ENCODE measurements at places on chromosomes 4 and X. TPM values are rescaled to one million over a fixed set of nuclear protein-coding genes. Genes with fewer than 3 reads are reported as not detected.

DNA sequence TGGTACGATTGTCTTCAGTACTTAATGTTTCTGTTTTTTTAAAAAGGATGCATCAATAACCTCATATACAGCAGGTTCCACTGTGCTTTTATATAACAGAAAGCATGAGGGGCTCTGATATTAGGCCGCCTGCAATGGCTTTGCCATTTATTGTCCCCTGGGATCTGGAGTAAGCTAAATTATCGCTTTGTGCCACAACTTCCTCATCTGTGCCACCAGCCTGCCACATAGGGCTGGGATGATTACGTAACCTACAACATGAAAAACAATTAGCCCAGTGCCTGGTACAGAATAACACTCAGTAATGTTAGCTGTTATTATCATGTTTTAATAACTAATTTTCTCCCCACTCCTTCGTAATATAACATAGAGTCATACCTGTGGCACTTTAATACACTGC, 65.5 kb upstream of the TRIM2 start:
- no peak for DNase-seq

CDX4 gene
- not detected for total RNA-seq

SATL1 gene
- not detected for total RNA-seq

GRCh38 chr4:145099653-145100052, 1.5 kb downstream of the ABCE1 start:
- DNase-seq = no peak

GRCh38 chr4:76708971-76709771, 188.8 kb downstream of the SOWAHB start:
- no peak for DNase-seq

CYP2U1 gene
- total RNA-seq = 20.1 TPM

- peak; percentile 65 for DNase-seq
These were observed 24.9 kb downstream of the DOCK11 start for GRCh38 chrX:118520216-118521206.

RASL11B gene
- total RNA-seq = not detected

Data from HFFc6 (cell line).